ENCODE measurements at places on chromosomes 1 and 21. TPM values are rescaled to one million over a fixed set of nuclear protein-coding genes. Genes with fewer than 3 reads are reported as not detected.

GRCh38 chr21:43031121-43031619 is 44.5 kb downstream of the CBS start:
- DNase-seq, result no peak

GRCh38 chr1:183090391-183091006 is 67.3 kb downstream of the LAMC1 start:
- DNase-seq, result peak; percentile 84

The BTBD8 gene
- polyA plus RNA-seq, result 1.9 TPM

DNA sequence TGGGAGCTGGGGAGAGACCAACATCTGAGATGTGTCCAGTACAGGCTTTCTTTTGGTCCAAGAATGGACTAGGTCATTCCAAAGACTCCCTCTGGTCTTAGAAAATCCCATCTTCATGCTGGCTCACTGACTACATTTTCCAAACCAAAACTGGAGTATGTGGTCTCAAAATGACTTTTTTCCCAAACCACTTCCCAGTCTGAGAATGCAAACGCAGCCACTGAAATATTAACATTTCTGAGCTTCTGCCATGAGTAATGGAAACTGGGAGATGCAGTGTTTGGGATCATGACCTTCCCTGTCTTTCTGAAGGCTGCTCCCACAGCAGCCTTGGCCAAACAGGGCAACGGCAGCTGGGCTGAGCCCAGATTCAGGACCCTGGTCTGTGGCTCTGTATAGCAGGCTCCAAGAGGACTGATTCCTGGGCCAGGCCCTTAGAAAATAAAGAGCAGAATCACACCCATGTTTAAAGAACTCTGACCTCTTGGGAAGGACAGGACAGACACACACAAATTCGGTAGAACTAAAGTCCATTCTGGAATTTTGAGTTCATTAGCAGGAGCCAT is 62.1 kb upstream of the CNTN2 start:
- DNase-seq, result no peak

The SELP gene
- polyA plus RNA-seq, result not detected

DNA sequence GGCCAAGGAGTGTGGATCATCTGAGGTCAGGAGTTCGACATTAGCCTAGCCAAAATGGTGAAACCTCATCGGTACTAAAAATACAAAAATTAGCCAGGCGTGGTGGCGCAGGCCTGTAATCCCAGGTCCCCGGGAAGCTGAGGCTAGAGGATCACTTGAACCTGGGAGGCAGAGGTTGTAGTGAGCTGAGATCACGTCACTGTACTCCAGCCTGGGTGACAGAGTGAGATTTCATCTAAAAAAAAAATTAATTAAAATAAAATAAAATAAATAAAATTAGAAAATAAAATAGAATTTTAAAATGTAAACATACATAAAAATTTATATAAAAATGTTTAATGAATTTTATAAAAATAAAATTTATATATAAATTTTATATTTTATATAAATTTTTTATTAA is 5.8 kb upstream of the VPS26C start:
- no peak for DNase-seq

The APH1A gene
- polyA plus RNA-seq, result 109 TPM

GRCh38 chr1:162387226-162388082 is 5.9 kb downstream of the C1orf226 start:
- no peak for DNase-seq

GRCh38 chr1:12173631-12174121 is 6.9 kb downstream of the TNFRSF1B start:
- no peak for DNase-seq

DNA sequence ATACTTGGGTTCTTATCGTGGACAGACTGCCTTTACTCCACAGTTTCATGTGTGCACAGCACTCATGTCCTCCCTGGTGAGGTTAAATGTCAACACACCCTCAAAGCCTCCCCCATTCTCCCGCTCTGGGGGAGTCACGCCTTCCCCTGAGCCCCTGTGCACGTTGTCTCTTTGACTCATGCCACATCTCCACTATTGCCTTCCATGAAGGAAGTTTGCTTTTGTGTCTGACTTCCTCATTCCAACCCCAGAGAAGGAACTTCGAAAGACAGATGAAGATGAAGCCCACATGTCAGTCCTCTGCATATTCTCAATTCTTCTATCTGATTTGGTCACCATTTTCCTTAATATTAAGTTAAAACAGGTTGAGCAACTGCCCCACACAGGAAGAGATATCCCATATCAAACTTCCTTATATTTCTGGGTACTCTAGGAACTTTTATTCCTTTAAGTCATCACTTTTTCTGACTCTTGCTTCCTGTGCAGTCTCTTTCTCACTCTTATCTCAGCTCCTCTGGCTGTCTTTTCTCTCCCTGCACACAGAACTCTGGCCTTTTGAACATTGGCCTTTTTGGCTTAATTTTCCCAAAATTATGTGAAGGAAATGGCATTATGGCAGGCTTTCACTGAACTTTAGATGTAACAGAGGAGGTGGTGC is 41.5 kb downstream of the C4BPA start:
- no peak for DNase-seq

DNA sequence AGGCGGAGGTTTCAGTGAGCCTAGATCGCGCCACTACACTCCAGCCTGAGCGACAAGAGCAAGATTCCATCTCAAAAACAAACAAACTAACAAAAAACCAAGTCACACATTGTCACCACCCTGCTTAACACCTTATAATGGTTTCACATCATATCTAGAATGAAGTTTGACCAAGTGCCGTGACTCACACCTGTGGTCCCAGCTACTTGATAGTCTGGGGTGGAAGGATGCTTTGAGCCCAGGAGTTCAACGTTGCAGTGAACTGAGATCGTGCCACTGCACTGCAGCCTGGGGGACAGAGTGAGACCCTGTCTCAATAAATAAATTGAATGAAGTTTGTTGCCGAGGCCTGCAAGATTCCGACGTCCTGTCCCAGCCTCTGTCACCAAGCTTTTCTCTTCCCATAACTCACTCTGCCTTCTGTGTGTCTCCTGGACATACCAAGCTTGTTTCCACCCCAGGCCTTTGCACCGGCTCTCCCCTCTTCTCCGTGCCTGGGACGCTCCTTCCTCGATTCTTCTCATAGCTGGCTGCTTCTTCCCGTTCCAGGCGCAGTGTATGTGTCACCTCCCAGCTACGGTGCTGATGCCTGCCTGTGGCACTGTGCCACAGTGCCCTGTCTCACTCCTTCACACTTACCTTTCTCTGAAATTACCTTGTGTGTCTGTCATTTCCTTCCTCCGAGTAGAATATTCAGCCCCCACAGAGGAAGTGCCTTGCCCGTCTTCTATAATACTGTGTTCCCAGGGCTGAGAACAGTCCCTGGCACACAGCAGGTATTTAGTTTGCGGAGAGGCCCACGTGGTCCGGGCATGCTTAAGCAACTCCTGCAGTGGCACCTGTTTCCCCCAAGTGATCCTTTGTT is 3.8 kb upstream of the SELENON start:
- DNase-seq, result no peak

GRCh38 chr1:39491146-39491921 is at the start of gene BMP8A:
TSS of gene BMP8A (plus strand) at chr1:39491636. CDS start at chr1:39491992, 356 bp downstream.
- DNase-seq, result no peak

The ADCY10 gene
- polyA plus RNA-seq, result 0.08 TPM

GRCh38 chr1:40396420-40396819 is 22.9 kb downstream of the SMAP2 start:
- DNase-seq, result no peak

DNA sequence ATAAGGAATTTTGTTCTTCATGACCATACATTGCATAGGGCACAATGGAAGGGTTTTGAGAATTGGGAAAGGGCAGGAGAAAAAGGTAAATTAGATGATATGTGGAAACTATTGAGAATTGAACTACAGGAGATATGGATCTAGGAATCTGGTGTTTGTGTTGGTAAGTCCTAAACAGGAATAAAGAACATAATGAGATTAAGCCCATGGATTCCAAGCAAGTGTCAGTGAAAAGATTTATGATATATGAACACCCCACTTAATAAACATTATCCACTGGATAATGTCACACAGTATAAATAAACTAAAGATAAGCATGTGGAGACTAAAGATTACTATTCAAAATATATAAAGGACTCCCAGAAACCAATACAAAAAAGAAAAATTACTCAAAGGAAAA is 98.2 kb downstream of the TNFSF18 start:
- no peak for DNase-seq

The FTCD gene
- 1.9 TPM for polyA plus RNA-seq

DNA sequence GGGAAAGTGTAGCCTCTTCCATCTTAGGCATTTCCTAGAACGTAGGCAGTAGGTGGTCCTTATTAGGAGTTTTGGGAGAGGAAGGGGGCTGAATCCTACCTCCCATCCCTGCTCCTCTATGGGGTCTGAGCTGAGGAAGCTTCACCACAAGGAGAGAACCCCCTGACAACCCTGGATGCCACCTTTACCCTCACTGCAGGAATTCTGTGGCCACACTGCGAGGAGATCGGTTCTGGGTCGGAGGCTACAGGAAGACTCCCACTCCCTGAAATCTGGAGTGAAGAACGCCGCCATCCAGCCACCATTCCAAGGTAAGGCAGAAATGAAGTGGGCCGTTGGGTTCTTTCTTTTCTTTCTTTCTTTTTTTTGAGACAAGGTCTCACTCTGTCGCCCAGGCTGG is 1.5 kb downstream of the MX1 start:
- DNase-seq, result no peak

The RNU1-3 gene
- polyA plus RNA-seq, result not detected

Measured in muscle of arm (tissue), 14 donors.